Esophagus muscularis mucosa (tissue), 4 donors: ENCODE measurements at places on chromosomes 16 and 17. TPM values are rescaled to one million over a fixed set of nuclear protein-coding genes. Genes with fewer than 3 reads are reported as not detected.

GRCh38 chr16:53817117-53817755 lies 113.3 kb downstream of the FTO start:
- no peak for DNase-seq

GRCh38 chr16:1650131-1650530 lies 27.9 kb upstream of the JPT2 start:
- no peak for DNase-seq

- no peak for DNase-seq
Observed at GRCh38 chr16:12829096-12829888, 25.6 kb upstream of the CPPED1 start.

DNA sequence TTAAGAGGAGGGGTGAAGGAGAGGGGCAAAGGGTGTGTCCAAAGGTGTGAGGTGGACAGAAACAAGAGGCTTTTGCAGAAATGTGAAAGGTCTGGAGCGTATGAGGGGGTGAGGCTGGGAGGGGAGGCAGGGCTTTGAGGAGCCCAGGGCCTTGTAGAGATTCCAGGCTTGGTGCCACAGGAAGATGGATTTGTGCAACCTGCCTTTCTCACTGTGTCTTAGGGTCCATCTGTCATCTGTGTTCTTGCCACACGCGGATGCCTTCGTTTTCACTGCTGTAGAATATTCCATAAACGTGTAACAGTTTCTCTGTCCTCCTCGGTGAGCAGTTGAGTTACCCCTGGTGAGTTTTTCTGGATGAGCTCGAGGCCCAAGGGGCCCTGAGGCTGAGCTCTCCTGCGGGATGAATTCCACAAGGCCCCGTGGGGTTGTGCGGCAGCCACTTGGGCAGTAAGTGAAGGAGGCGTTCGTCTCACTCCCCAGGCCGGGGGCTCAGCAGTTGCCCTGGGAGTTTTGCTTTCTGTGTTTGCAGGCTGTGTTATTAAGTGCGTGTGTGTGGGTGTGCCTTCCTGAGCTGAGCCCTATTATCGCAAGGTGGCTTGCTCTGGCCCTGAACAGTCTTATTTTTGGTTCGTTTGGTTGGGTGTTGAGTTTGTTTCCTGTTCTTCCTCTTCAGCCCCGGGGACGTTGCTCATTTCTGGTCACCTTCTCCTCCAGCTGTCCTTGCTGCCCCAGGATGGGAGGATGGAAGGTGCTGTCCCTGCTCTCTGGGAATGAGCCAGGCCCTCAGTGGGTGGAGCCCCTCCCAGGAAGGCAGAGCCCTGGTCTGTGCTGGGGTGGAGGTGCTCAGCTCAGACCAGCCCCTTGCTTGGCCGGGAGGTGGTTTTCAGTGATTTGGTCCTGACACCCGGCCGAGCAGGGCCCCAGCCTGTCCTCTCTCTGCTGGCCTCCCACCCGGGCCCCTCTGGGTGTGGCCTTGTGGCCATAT lies 28.4 kb downstream of the BAIAP2 start:
- no peak for DNase-seq

GRCh38 chr16:564690-565418 lies 2.0 kb upstream of the NHLRC4 start:
- no peak for DNase-seq

DNA sequence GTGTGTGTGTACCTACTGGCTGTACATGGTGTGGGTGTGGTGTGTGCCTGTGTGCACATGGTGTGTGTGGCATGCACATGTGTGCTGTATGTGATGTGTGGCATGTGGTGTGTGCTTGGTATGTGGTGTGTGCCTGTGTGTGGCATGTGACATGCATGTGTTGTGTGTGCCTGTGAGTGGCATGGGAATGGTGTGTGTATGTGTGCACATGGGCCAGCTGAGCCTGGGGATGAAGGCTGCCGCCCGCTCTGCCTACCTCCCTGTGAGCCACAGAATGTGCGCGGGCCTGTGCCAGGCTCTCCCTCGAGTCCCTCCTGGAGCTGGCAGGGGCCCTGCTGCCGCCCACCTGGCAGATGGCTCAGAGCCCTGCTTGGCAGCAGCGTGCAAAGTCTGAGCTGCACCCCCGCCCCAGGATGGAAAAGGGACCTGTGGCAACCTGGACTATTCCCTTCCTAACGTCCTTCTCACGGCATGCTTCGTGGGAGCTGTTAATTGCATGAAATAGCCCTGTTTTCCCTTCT lies 9.3 kb downstream of the PRSS27 start:
- DNase-seq, result no peak

DNA sequence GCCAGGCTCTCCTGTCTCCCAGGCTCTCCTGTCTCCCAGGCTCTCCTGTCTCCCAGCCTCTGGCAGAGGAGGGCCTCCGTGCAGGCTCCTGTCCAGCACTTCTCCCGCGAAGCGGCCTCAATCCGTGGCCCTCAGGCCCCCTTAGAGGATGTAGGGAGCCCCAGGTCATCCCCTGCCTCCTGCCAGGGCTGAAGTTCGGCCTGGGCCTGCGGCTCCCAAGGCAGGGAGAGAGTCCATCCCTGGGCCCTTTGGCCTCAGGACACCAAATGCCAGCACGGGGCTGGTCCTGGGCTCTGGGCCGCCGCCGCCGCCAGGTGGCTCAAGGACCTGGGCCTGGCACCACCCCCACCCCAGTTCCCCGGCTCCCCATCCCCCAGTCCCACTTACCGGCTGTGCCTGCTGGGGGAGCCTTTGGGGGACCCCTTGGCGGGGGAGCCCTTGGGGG lies 370 bp downstream of the EVPL start:
- no peak for DNase-seq

GRCh38 chr16:4414187-4414917 lies 2.0 kb downstream of the CORO7 start:
- no peak for DNase-seq

- no peak for DNase-seq
Observed at GRCh38 chr16:81570151-81570846, 125.7 kb downstream of the CMIP start.

DNA sequence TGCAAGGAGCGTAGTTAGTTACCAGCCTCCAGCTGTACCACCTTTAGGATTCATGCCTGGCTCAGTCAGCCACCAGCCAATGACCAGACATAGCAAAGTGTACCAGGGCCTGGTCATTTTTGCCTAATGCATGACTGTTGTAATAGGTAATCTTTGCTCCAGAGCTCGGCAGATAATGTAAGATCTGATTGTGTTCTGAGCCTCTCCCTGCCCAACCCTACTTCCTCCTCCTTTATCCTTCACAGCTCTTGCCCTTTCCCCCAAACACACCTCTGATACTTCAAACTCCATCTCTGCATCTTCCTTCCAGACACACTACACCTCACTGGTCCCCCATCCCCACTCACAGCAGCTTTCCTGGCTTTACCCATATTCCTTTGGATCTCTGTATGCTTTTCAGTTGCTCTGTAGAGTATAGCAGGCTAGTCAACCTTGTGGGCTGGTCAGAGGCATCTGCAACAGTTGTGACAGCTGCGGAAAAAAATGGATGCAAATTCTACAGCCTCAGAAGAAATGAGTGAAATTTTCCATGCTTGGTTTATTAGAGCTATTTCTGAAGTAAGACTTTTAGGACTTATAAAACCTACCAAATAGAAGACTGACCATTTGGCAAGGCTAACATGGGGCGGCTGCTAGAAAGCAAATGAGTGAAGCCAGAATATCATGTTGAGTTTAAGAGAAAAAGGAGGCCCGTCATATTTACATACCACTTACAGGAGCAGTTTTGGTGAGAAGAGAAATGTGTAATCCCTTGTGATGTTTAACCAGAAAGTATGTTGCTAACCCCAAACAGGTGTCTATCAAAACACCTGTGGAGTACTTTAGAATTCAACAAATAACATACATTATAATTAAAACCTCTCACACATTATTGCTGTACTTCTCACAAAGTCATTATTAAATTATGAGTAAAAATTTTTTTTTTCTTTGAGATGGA lies 19.9 kb upstream of the C16orf87 start:
- DNase-seq, result no peak

GRCh38 chr16:64445649-64446048 lies 676.2 kb downstream of the CDH11 start:
- DNase-seq, result no peak

DNA sequence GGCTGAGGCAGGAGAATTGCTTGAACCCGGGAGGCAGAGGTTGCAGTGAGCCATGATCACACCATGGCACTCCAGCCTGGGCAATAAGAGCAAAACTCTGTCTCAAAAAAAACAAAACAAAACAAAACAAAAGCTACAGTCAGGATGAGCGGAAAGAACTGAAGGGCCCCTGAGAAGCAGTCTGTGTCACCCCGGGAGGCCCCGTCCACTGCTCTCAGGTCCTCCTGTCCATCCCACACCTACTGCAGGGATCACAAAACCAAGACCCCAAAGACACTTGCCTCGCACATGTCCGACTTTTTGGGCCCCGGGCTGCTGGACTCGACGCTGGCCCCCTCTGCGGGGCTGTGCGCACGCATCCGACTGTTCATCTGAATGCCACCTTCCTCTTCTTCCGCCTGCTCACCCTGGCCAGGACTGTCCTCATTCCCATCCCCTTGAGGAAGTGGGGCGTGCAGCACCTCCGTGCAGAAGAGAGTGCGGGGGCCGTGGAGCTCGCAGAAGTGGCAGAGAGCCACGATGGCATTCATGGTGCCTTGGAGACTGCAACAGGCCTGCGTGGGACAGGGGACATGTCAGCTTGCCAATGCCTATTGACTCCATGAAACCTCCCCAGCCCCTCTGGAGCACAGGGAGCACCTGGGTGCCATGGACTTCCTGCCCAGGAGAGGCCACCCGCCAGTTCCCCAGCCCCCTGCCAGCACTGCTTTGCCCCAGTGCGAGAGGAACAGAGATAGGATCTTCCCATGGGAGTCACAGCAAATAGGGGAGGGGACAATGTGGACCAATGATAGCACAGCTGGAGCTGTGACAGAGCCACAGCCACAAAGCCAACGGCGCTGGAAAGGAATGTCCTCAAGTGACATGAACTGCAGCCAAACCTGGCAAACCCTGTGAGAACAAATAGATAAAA lies 9.1 kb downstream of the FLCN start:
- no peak for DNase-seq

- no peak for DNase-seq
Observed at GRCh38 chr16:27515874-27516353, 33.8 kb downstream of the GTF3C1 start.

DNA sequence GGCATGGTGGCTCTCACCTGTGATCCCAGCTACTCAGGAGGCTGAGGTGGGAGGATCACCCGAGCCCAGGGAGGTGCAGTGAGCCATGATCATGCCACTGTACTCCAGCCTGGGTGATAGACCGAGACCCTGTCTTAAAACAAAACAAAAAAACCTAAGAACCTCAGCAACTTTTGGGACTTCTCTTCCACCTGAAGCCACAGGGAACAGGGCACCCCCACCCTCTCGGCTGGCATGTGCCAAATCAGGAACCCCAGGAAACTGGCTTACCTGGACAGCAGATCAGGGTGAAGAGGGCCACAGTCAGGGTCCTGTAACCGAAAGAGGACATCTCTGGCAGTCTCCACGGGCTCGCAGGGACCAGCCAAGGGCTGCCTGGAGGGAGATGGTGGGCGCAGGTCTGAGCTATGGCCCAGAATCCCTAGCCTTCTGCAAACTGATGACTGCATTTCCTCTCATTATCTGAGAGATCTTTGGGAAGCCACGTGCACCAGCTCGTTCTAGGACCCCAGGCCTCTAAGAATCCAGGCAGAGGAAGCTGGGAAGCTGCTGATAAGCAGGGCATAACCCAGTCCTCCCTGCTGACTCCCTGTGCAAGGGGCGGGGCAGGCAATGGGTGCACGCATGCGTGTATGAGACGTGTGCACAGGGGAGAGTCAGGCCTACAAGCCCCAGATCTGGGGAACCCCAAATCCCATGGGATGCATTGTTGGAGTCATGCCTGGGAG lies 8.4 kb downstream of the PRR29 start:
- no peak for DNase-seq

GRCh38 chr17:28744972-28745785 lies 1.4 kb downstream of the TRAF4 start:
- no peak for DNase-seq

DNA sequence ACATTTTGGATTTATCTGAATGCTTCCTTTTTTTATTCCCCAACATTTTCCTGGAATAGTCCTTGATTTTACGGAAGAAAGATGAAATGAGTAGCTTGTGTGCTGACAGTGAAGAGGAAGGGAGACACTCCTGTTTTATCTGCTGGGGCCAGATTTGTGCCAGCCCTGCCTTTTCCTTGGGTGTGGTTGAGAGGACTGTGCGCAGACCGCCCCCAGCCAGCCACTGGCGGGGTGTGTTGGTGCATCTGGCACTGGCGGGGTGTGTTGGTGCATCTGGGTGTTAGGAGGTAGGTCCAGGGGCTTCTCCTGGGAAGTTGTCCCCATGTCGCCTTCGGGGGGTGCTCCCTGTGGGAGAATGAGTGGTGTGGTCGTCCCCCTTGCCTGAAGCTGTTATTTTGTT lies 39.5 kb downstream of the RAP1GAP2 start:
- DNase-seq, result no peak

GRCh38 chr16:75710344-75710743 lies 9.1 kb upstream of the DUXB start:
- DNase-seq, result no peak

- no peak for DNase-seq
Observed at GRCh38 chr16:9625122-9625521, 533.7 kb downstream of the HAPSTR1 start.

GRCh38 chr17:73189417-73190099 lies 3.3 kb upstream of the COG1 start:
- no peak for DNase-seq

DNA sequence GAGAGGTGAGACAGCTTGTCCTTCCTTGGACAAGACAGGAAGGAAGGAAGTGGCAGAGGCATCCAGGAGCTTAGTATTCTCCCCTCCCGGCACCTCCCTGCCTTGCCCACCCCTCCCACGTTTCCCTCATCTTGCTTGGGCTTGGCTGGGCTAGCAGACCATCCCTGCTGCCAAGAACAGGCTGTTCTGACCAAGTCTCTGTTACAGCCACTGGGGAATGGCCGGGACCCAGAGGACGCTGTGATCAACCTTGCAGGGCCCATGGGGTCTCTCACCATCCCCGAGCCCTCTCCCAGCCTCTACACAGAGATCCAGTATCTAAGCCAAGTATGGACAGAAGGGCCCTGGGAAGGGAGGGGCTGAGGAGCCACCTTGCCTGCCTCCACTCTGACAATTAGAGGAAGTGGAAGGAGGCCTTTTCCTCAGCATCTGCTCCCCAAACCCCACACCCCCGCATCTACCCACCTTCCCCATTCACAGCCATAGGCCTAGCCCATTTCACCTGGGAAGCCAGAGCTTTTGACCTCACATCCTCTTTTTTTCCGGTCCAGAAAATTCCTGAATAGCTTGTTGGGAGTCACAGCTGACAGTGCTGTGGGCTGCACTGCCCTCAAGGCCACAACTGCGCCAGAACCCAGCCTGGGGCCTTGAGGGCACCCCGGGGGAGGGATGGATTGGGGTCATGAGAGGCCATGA lies 14.1 kb downstream of the CD300LG start:
- no peak for DNase-seq

- DNase-seq, result peak; percentile 89
Observed at GRCh38 chr17:61415374-61416210, 15.9 kb downstream of the TBX2 start.

Gene FGF11
- total RNA-seq, result not detected

Gene MYH1
- not detected for total RNA-seq

Gene HSPB9
- total RNA-seq, result 0.26 TPM

Gene RMI2
- total RNA-seq, result not detected

Gene CA7
- total RNA-seq, result not detected

Gene DNAH17
- not detected for total RNA-seq

Gene KRTAP4-6
- not detected for total RNA-seq

Gene FBF1
- 7.8 TPM for total RNA-seq

Gene GNGT2
- 0.97 TPM for total RNA-seq

Gene SDR42E1
- total RNA-seq, result 0.66 TPM
